Activated CD4-positive, alpha-beta T cell treated with anti-CD3 and anti-CD28 coated beads for 36 hours (primary cell): ENCODE measurements at places on chromosomes 11 and 22. TPM values are rescaled to one million over a fixed set of nuclear protein-coding genes. Genes with fewer than 3 reads are reported as not detected.

DNA sequence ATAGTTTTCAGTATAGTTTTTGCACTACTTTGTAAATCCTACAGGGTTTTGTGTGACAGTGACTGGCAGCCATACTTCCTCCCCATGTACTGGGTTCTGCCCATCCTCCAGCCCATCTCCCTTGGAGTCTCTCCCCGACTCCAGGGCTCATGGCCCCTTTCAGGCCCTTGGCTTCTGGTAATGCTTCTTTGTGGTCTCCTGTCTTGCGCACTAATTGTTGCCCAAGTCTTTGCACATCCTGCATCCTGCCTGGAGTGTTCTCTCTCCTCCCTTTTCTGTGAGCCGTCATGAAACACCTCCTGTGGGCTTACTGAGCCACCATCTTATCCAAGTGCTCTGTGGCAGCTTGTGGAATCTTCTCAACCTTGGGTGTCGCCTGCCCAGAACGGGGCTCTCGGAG, 11.4 kb upstream of the KCNQ1OT1 start:
- H3K27ac ChIP-seq = no peak overlapping the region
- no peak for DNase-seq
- no peaks in the 10 kb centered on the region for H3K27me3 ChIP-seq
- peaks cover 10% of the 10 kb centered on the region for H3K36me3 ChIP-seq
- no peak overlapping the region for H3K4me3 ChIP-seq
- no peaks in the 10 kb centered on the region for H3K4me1 ChIP-seq

DNA sequence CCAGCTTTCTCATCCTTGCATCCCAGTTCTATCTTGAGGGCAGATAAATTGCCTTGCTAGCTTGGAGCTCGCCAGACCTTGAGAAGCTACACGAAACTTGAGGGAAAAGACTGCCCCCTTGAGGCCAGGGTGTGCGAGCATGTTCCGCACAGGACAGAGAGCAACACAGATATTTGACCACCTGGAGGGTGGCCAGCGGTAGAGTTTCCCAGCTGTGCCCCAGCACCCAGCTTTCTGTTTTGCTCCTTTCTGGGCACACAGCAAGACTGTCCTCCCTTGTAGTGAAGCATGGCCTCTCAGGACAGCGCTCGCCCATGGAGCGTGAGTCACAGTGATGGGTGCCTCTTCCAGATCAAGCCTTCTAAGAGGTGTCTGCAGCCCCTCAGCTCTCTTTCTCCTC, 23.5 kb downstream of the SPATA19 start:
- no peaks in the 10 kb centered on the region for H3K4me1 ChIP-seq
- DNase-seq = peak; percentile 66
- H3K4me3 ChIP-seq = no peak overlapping the region
- H3K27ac ChIP-seq = no peak overlapping the region
- H3K27me3 ChIP-seq = peaks cover 2% of the 10 kb centered on the region

DNA sequence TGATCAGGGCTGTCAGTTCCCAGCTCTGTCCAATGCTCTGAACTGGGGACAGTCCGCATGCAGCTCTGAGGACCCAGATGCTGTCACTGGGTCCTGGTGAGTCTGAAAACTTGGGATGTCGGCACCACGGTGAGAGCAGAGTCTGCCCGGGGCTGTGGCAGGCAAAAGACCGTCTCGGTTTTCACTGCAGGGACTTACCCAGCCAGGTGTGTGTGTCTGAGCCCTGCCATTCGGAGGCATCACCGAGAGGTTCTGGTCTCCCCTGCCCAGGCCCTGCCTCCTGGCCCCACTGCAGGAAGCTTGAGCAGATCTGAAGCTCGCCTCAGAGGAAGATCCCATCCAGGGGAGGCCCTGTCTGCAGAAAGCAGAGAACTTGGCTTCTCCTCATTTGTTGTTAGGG, 5.2 kb downstream of the TP53AIP1 start:
- H3K27me3 ChIP-seq = no peaks in the 10 kb centered on the region
- no peak overlapping the region for H3K4me3 ChIP-seq
- H3K4me1 ChIP-seq = no peaks in the 10 kb centered on the region
- no peak overlapping the region for H3K27ac ChIP-seq
- no peaks in the 10 kb centered on the region for H3K36me3 ChIP-seq

GRCh38 chr11:93490996-93491618, 52.1 kb downstream of the SMCO4 start:
- DNase-seq = no peak
- H3K27ac ChIP-seq = no peak overlapping the region
- H3K36me3 ChIP-seq = peaks cover 4% of the 10 kb centered on the region
- no peaks in the 10 kb centered on the region for H3K4me1 ChIP-seq

GRCh38 chr11:76075716-76076115, 130.6 kb downstream of the WNT11 start:
- H3K4me1 ChIP-seq = peaks cover 11% of the 10 kb centered on the region
- H3K27ac ChIP-seq = no peak overlapping the region
- peaks cover 19% of the 10 kb centered on the region for H3K36me3 ChIP-seq
- DNase-seq = no peak

- no peak overlapping the region for H3K27ac ChIP-seq
- H3K4me1 ChIP-seq = no peaks in the 10 kb centered on the region
- H3K36me3 ChIP-seq = no peaks in the 10 kb centered on the region
Measured at GRCh38 chr11:35850191-35850590, 93.7 kb upstream of the LDLRAD3 start.

DNA sequence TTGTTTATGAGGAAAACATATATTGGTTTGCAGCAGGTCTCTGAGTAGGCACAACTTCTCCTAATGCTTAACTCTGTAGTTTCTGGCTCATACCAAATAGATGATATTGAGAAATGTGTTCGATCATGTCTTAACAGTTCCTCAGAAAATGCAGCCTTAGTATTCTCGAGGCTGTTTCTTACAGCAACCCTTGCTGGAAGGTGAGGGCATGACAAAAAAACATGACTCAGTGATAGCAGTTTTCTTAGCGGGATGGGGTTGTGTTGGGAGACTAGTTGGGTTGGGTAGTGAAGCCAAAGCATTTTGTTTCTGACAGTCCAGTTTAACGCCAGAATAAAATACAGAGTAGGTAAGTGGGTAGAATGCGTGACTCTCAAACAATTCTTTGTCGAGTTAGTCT, 94.7 kb upstream of the PARVA start:
- no peak overlapping the region for H3K27ac ChIP-seq
- H3K4me3 ChIP-seq = no peak overlapping the region
- H3K27me3 ChIP-seq = no peaks in the 10 kb centered on the region
- peaks cover 18% of the 10 kb centered on the region for H3K4me1 ChIP-seq
- H3K36me3 ChIP-seq = no peaks in the 10 kb centered on the region

DNA sequence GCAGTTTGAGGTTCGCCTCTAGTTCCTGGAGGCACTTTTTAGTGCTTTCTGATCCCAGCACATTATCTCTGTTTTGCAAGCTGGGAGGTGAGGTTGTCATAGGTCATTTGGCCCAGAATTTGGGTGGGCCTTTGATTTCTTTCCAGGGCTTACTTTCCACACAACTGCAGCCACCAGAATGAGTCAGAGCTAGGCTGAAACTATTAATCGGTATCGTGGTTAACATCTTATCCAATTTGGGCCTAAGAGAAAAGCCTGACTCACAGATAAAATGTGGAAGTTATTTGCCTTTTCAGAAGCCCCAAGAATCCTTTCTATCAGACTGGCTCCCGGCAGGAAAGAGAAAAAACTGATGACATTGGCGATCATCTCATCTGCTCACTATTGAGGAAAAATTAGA, 166.4 kb downstream of the KIRREL3 start:
- DNase-seq = no peak
- no peak overlapping the region for H3K27ac ChIP-seq
- H3K4me1 ChIP-seq = no peaks in the 10 kb centered on the region
- H3K36me3 ChIP-seq = no peaks in the 10 kb centered on the region
- H3K27me3 ChIP-seq = peaks cover 3% of the 10 kb centered on the region
- H3K4me3 ChIP-seq = no peak overlapping the region

GRCh38 chr22:46547179-46547882, 9.9 kb upstream of the CELSR1 start:
- peaks cover 4% of the 10 kb centered on the region for H3K4me1 ChIP-seq
- H3K27me3 ChIP-seq = peaks cover 2% of the 10 kb centered on the region
- H3K27ac ChIP-seq = no peak overlapping the region
- H3K4me3 ChIP-seq = no peak overlapping the region
- DNase-seq = no peak

DNA sequence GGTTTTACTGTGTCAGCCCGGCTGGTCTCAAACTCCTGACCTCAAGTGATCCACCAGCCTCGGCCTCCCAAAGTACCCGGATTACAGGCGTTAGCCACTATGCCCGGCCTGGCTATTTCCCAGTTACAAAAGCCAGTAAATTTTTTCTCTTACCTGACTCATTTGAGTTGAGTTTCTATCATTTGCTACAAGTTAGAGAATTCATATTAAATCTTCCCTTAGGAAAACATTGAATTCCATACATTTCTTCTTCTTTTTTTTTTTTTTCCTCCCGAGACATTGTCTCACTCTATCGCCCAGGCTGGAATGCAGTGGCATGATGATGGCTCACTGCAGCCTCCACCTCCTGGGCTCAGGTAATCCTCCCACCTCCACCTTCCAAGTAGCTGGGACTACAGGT, 26.0 kb downstream of the CHEK2 start:
- H3K36me3 ChIP-seq = peaks cover 23% of the 10 kb centered on the region
- H3K4me1 ChIP-seq = peaks cover 9% of the 10 kb centered on the region

DNA sequence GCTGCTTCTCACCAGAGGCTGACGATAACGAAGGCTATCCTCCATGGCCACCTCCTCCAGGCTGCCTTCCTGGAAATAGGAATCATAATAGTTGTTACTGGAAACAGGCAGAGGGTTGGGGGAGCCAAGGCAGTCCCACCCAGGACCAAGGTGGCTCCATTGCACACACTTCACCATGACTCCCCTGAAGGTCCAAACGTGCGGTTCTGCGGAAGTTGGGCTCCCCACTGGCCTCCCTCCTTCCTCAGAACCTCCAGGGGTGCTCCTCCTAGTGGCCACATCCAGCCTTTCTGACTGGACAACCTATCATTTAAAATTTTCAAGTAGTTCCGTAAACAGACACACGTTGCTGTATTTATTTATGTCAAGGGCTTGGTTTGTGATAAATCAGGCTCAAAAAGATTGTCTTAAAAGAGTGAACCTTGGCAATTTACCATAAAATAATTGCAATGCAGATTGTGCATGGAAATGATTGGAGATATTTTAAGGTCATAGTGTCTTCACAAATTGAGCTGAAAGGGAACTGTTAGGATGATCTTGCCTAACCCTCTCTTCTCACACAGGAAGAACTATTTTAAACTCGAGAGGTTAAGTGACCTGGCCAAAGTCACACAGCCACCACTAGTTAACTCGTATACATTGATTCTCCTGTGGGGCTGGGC, 1.4 kb upstream of the TCN2 start:
- no peak overlapping the region for H3K27ac ChIP-seq
- peaks cover 2% of the 10 kb centered on the region for H3K27me3 ChIP-seq
- no peaks in the 10 kb centered on the region for H3K36me3 ChIP-seq
- H3K4me1 ChIP-seq = peaks cover 30% of the 10 kb centered on the region
- H3K4me3 ChIP-seq = no peak overlapping the region

DNA sequence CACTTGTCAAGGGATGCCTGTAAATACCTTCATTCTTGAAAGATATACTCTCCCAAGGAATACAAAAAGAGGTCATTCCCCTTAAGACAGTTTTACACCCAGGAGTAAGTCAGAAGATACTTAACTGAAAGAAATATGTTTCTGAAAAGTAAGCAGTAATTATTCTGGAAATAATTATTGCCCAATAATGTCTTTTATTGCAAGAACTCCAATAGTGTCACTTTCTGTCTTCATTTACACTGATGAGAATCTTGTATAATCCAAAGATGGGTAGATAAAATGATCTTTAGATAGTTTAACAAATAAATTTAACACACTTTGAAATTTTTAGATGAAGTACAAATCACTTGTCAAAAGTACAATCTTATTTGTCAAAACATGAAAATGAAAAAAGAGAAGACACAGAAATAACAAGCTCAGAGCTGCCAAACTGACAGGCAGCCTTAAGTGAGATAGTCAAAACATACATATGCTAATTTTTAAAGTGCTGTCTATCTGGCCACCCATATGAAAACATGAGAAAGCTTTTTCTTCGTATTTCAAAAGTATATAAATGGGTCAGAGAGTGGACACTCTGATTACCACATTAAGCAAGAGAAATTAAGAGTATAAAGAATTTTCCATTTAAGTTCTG, 225.1 kb downstream of the TTC28 start:
- H3K4me3 ChIP-seq = no peak overlapping the region
- no peak overlapping the region for H3K27ac ChIP-seq
- no peaks in the 10 kb centered on the region for H3K36me3 ChIP-seq

DNA sequence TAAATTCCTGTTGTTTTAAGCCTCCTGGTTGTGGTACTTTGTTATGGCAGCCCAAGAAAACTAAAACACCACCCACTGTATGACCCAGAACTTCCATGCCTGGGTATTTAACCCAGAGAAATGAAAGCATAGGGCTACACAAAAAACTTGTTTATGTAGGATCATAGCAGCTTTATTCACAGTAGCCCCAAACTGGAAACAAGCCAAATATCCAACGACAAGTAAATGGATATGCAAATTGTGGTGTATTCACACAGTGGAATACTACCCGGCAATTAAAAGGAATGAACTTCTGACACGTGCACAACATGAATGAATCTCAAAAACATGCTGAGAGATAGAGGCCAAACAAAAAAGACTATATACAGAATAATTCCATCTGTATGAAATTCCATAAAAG, 62.2 kb upstream of the NAV2 start:
- H3K27ac ChIP-seq = no peak overlapping the region
- H3K4me3 ChIP-seq = no peak overlapping the region
- no peak for DNase-seq
- H3K27me3 ChIP-seq = peaks cover 4% of the 10 kb centered on the region
- H3K36me3 ChIP-seq = no peaks in the 10 kb centered on the region

- peaks cover 2% of the 10 kb centered on the region for H3K4me1 ChIP-seq
- H3K27ac ChIP-seq = no peak overlapping the region
- peak overlapping the region; percentile 73 for H3K4me3 ChIP-seq
- no peaks in the 10 kb centered on the region for H3K36me3 ChIP-seq
Measured at GRCh38 chr11:118145285-118146227, 7.1 kb downstream of the SCN4B start.

DNA sequence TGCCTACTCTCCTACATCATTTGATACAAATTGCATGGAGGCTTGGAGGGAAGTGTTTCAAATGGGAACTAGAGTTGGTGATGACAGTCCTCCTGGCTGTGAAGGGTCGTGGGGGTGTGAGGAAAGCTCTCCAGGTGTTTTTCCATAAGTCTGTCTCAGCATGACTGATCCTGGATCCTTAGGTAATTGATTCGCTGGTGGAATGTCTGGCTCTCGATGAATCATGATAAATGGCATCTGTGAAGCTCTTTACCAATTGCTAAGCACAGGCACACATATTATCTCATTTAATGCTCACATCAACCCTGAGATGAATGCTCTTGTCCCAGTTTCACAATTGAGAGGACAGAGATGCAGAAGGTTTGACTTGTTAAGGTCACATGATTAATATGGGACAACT, 107.5 kb downstream of the PKNOX2 start:
- H3K4me1 ChIP-seq = no peaks in the 10 kb centered on the region
- H3K27ac ChIP-seq = no peak overlapping the region
- no peak overlapping the region for H3K4me3 ChIP-seq

- no peaks in the 10 kb centered on the region for H3K36me3 ChIP-seq
- no peaks in the 10 kb centered on the region for H3K4me1 ChIP-seq
- no peak for DNase-seq
- H3K27ac ChIP-seq = no peak overlapping the region
- no peak overlapping the region for H3K4me3 ChIP-seq
Measured at GRCh38 chr11:56509439-56509838, 18.3 kb upstream of the OR5M8 start.

The ISX gene
- not detected for total RNA-seq

The KCNK7 gene
- total RNA-seq = 0.27 TPM

The OR51B2 gene
- total RNA-seq = not detected

The MRGPRE gene
- total RNA-seq = not detected

The HYLS1 gene
- total RNA-seq = 9.3 TPM
